ENCODE measurements at places on chromosomes 7 and 10. TPM values are rescaled to one million over a fixed set of nuclear protein-coding genes. Genes with fewer than 3 reads are reported as not detected.

Gene SYT15B
- total RNA-seq: not detected

Gene OTUD1
- total RNA-seq: 6.6 TPM

Gene SPDYE6
- total RNA-seq: not detected

Gene ZSCAN21
- 25.4 TPM for total RNA-seq

Gene ZDHHC4
- total RNA-seq: 50.2 TPM

Gene DHX32
- 15.6 TPM for total RNA-seq

Gene SEMA3D
- 3.5 TPM for total RNA-seq

Gene ACTL6B
- total RNA-seq: 2.1 TPM

Gene FAM25C
- not detected for total RNA-seq

Gene NPSR1
- not detected for total RNA-seq

Gene MMP21
- not detected for total RNA-seq

DNA sequence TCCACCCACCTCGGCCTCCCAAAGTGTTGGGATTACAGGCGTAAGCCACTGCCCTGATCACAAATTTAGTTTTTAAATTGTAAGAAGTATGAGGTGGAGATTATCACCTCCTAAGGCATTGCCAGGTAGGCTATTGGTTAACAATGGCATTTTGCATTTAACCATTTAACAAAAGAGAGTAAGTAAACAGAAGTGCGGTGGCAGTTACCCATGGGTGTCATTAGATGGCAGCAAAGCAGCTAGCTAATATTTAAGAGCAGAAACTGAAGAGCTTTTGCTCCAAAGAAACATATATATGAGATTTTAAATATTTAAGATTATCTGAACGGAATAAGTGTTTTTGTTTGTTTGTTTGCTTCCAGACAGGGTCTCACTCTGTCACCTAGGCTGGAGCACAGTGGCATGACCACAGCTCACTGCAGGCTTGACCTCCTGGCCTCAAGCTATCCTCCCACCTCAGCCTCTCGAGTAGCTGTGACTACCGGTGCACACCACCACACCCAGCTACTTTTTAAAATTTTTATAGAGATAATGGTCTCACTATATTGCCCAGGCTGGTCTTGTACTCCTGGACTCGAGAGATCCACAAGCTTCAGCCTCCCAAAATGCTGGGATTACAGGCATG is 325.5 kb upstream of the C7orf33 start:
- no peak for DNase-seq

GRCh38 chr7:142776206-142776844 is 5.6 kb downstream of the PRSS2 start:
- no peak for DNase-seq

- DNase-seq: no peak
Measured at GRCh38 chr10:53379956-53380355, 607.4 kb upstream of the MBL2 start.

DNA sequence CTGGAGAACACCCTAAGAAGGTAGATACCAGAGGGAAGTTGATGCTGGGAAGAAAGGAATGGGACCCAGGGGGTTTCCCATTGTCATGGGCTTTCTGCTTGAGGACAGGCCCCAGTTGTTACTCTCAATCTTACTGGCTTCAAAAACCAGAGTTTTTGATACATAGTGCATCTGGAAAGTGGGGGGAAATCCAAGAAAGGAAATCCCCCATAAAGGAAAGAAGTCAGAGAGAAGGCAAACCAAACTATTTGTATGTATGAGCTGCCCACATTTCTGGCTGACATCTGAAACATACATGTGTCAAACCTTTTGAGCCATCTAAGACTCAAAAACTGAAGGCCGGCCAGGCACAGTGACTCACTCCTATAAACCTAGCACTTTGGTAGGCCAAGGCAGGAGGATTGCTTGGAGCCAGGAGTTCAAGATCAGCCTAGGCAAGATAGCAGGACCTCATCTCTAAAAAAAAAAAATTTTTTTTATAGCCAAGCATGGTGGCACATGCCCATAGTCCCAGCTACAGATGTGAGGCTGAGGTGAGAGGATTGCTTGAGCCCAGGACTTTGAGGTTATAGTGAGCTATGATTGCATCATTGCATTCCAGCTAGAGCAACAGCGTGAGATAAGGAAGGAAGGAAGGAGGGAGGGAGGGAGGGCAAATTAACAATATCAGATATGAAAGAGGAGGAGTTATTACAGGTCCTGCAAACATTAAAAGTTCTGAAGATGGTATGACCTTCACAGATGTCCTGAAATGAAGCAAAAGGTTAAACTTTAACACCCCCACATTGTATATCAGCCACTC is 6.7 kb upstream of the COA1 start:
- no peak for DNase-seq

GRCh38 chr7:17651863-17652385 is 288.4 kb downstream of the SNX13 start:
- no peak for DNase-seq

DNA sequence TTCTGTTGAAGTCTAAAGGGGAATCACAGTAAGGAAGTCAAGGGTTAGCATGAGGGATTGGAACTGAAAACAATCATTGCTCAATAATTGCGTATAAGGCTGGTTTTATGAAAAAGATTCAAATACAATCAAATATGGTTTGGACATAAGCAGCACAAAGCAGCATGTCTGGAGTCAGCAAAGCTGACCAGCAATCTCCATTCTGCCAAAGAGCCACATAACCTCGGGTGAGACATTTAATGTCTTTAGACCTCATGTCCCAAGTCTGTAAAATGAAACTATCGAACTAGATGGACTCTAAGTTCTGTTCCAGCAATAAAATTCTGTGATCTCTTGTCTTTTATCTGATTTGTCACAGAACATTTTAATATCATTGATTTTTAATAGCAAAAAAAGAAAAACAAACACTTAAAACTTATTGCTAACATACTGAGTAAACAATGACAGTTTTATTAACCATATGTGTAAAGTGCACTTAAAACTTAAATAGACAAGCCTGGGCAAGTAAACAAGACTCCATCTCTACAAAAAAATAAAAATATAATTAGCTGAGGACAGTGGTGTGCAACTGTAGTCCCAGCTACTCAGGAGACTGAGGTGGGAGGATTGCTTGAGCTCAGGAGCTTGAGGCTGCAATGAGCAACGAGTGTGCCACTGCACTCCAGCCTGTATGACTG is 217.0 kb downstream of the MAGI2 start:
- no peak for DNase-seq

DNA sequence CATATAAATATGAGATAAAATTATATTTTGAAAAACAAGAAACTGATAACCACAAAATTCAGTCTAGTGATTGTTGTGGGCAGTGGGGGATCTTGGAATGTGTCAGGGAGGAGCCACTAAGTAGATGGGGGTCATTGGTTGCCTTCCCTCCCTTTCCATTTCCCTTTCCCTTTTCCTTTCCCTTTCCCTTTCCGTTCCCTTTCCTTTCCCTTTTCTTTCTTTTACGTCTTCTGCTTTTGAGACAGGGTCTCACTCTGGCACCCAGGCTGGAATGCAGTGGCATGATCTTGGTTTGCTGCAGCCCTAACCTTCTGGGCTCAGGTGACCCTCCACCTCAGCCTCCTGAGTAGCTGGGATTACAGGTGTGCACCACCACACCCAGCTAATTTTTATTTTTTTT is 51.0 kb downstream of the DYNC2I1 start:
- DNase-seq: no peak

DNA sequence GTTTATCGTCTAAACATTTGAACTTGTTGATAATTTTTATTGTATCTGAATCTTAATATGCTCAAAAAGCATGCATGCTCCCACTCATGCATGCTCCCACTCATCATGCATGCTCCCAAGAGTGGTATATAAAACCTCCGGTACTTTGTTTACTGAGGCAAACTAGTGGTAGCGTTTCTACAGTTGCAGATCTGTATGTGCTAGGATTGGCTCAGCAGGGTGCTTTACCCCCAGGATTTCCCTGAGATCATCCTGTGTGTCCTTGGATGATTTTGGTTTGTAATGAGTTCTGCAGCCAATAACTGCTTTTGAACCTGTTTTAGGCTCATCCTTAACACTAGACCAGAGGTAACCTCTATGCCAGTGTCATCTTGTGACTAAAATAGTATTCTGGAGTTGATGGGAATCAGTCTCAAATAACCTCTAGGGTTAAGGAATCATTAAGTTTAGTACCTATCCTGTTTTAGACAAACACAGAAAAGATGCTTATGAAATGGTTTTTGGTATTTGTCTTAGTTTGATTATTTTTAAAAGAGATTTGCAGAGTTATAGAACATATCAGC is 40.4 kb downstream of the PHTF2 start:
- no peak for DNase-seq

- DNase-seq: no peak
Measured at GRCh38 chr10:95414844-95415485, 124.2 kb upstream of the PDLIM1 start.

GRCh38 chr10:30894221-30894620 is 137.4 kb downstream of the ZNF438 start:
- no peak for DNase-seq

- DNase-seq: no peak
Measured at GRCh38 chr7:47542051-47542450, 39.9 kb downstream of the TNS3 start.

- DNase-seq: no peak
Measured at GRCh38 chr10:16030562-16030961, 170.3 kb upstream of the MINDY3 start.

GRCh38 chr10:21078410-21079329 is 181.6 kb upstream of the NEBL start:
- DNase-seq: peak; percentile 74

- DNase-seq: no peak
Measured at GRCh38 chr10:571688-572451, 117.6 kb downstream of the DIP2C start.

- DNase-seq: no peak
Measured at GRCh38 chr10:72685264-72685921, 6.5 kb upstream of the MCU start.

DNA sequence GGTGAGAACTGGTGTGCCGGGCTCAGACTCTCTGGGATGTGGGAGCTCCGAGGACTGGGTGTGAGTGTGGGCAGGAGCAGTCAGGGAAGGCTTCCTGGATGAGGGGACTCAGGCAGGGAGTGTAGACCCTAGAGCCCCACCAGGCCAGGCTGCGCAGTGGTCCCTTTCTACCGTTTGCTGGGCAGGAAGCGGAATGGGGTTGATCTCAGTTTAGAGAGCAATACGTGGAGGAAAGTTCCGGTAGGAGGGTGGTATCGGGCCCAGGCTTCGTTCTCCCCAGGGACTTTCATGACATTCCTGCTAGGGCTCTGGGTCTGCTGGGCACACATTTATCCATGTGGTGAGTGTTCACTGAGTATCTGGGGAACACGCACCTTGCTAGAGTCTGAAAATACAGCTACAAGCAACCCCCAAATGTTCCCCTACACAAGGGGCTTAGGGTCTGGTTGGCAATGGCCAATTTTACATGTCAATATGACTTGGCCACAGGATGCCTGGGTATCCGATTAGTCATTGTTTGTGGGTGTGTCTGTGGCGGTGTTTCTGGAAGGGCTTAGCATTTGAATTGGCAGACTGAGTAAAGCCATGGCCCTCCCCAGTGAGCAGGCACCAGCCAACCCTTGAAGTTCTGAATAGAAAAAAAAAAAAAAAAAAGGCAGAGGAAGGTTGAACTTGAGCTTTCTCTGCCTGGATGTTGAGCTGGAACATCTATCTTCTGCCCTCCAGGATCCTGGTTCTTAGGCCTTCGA is 20.8 kb downstream of the GHRHR start:
- DNase-seq: peak; percentile 68

- DNase-seq: no peak
Measured at GRCh38 chr10:4315551-4315950, 510.5 kb upstream of the AKR1E2 start.

DNA sequence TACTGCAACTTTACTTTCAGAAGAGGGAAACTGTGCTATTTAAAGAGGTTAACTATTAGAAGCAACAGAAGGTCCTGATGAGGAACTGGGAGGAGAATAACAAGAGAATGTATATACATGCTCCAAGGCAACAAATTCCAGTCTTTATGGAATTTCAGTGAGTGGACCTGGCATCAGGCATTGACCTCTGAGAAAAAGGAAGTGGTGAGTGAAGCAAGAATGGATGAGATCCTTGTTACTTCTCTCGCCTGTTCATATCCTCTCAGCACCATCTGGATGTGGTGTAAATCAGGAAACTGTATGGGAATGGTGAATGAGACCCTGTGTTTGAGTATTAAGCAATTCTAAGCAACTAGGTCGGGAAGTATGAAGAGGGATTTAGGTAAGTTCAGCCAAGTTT is 30.3 kb upstream of the KBTBD2 start:
- DNase-seq: no peak

DNA sequence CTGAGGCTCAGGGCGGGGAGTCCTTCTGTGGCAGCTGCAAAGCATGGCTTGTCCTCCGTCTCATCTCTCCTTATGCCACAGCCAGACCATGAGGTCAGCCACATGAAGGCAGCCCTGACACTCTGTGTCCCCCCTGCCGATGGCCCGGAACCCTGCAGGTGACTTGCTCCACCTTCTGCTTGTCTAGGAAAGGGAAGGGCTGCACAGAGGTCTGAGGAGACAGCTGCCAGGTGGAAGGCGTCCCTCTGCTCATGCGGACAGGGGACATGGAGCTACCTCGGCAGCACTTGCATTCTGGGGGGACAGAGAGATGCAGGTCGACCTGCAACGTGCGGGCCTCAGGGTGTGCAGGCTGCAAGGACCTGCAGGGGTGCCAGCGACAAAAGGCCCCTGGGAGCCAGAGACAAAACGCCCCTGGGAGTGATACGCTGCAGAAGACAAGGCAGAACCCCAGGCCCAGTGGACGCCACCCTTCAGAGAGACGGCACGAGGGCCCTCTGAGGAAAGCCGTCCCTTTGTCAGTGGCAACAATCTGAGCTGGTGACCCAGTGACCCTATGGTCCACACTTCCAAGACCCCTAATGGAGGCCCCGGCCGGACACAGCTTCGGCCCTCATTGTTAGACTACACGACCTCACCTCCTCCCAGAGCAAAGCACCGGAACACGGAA is 205.2 kb upstream of the PPP2R2D start:
- peak; percentile 34 for DNase-seq

GRCh38 chr7:80783678-80784327 is 135.0 kb downstream of the SEMA3C start:
- no peak for DNase-seq

GRCh38 chr10:17061418-17061817 is 68.2 kb downstream of the CUBN start:
- no peak for DNase-seq

Data from H1 (cell line).